K562 (cell line): ENCODE measurements at places on chromosomes 12 and 14.

- DNase-seq = no peak
Observed at GRCh38 chr12:39915249-39915648, 190.6 kb downstream of the SLC2A13 start.

DNA sequence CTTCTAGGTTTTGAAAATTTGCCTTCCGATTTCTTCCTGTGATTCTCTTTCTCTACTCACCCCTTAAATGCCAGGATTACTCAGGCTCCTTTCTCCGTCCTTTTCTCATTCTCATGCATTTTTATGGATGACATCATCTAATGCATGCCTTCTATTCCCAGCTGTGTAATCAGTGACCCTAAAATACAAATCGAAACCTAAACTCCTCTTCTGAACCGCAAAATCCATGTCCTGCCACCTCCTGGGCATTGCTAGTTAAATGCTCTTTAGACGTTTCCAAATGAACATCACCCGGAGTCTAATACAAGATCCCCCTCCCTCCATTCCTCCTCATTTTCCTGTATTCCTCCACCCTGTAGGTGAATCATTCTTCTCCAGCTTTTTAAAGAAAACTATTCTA lies 1703.1 kb upstream of the FLRT2 start:
- DNase-seq = no peak

- no peak for DNase-seq
Observed at GRCh38 chr12:64530566-64530965, 78.6 kb downstream of the TBK1 start.

DNA sequence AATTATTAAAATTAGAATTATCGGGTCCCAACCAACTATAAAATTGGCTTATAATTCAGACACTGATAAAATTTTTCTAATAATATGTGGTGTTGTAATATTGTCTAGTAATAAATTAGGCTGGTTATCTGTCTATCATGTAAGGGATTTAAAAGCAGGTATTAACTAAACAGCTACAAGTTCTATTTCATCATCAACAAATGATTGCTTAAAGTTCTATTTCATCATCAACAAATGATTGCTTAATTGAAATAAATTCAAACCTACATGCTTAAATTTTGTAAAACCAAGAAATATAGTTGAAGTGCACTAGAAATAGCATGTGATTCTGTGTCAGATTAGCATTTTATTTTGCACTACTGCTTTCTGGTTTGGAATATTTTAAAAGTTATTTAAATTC lies 34.1 kb downstream of the SLCO1A2 start:
- no peak for DNase-seq

GRCh38 chr12:50529345-50529744 lies 24.6 kb downstream of the DIP2B start:
- no peak for DNase-seq

DNA sequence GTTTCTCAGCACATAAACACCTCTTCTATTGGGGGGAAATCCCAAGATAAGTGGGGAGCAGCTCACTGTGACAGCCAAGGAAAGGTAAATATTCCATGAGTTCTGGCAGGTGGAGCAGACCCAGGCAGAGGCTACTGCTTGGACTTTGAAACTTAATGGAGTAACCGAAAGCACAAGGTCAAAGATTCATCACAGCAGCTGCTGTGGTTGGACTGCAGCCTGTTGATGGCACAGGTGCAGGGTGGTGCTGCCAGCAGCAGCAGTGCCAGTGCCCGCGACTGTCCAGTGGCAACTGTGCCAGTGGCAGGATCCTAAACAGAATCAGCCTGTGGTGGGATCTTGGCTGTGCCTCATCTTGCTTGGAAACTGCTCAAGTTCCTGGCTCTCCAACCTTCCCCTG lies 81.4 kb upstream of the ARID2 start:
- DNase-seq = no peak

DNA sequence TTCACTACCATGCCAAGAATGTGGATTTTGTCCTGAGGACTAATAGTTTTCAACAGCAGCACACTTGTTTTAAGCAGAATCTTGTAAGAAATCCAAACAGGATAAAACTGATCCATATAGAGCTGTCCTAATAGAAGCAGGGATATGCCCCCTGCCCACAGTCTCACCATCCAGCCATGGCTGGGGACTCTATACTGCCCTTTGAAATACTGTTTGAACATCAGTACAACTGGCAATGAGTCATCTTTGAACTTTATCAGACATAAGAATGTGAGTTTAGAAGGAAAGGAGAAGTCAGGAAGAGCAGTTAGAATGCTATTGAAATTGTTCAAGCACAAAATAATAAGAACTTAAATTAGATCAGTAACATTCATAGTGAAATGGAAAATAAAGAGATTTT lies 3.8 kb upstream of the C12orf42 start:
- DNase-seq = no peak

DNA sequence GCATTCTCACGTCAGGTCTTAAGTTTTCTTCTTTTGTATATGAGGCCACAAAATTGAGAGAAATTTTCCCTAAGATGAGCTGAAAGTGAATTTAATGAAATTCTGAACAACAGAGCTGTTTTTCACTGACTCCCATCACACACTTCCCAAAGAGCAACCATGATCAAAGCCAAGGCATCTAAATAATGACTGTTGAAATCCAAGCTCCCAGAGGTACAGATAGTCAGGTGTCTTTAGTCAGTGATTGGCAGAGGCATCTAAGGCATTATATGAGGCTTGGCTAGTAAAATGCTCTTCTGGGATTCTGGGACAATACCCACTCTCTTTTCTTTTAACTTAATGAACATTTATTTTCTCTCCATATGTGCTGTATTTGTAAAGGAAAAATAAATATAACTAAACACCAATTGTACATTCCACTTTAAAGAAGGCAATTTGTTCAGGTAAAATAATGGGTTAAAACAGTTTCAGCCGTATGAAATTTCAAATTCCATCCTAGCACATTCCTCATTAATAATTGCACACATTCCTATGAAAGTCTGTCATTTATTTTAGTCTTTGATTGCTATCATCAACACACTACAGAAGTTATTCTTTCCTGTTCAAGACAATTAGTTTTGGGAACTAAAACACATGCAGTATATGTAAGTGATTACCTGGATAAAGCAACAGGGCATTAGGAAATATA lies 871 bp upstream of the SSTR1 start:
- DNase-seq = no peak

DNA sequence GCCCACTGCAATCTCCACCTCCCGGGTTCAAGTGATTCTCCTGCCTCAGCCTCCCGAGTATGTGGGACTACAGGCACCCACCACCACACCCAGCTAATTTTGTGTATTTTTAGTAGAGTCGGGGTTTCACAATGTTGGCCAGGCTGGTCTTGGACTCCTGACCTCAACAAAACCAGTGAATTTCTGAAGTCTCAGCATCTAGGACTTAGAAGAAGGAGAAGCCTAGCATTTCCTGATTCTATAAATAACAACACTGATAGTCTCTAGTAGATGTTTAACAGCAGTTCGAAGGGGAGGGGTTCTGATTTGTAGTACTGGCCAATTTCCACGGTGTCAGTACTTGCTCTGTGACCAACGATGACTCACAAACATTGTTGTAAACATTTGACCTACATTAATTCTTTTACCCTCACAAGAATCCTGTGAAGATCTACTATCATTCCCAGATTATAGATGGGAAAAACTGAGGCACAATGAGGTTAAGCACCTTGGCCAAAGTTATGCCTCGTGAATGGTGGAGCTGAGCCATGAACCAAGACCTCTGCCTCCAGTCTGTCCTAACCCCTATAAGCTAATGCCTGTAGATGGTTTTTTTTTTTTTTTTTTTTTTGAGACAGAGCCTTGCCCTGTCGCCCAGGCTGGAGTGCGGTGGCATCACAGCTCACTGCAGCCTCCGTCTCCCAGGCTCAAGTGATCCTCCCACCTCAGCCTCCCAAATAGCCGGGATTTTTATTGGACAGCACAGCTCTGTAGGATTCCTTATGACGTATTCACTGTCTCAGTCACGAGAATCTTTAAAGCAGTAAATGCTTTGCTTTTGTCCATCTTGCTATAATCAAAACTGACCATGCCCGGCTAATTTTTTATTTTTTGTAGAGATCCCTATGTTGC lies 5.2 kb downstream of the P2RX4 start:
- peak; percentile 20 for DNase-seq

DNA sequence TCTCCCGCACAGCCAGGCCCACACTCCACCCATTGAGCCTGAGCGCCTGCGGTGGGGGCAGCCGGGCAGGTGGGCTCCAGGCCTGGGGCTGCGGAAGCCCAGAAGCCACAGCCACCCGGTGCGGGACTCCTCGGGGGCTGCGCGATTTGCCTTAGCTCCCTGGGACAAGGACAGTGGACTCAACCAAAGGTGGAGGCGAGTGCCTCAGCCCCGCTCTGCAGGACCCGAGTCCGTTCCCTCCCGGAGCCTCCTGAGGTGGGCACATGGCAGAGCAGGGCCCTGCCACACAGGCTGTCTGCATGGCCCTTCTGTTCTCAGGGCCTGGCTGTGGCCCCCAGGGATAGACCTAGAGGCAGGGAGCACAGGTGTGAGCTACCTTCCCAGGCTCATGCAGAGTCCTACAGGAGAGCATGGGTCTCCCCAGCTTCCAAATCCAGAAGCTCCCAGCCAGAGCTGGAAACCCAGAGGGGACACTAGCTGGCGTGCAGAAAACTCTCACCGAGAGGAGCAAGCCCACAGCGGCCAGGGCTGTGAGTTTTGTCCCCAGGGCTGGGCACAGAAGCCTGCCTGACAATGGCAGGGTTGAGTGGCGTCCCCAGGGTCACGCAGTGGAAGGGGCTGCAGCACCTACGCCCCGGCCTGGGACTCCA lies 22.2 kb upstream of the LRTM2 start:
- DNase-seq = no peak

DNA sequence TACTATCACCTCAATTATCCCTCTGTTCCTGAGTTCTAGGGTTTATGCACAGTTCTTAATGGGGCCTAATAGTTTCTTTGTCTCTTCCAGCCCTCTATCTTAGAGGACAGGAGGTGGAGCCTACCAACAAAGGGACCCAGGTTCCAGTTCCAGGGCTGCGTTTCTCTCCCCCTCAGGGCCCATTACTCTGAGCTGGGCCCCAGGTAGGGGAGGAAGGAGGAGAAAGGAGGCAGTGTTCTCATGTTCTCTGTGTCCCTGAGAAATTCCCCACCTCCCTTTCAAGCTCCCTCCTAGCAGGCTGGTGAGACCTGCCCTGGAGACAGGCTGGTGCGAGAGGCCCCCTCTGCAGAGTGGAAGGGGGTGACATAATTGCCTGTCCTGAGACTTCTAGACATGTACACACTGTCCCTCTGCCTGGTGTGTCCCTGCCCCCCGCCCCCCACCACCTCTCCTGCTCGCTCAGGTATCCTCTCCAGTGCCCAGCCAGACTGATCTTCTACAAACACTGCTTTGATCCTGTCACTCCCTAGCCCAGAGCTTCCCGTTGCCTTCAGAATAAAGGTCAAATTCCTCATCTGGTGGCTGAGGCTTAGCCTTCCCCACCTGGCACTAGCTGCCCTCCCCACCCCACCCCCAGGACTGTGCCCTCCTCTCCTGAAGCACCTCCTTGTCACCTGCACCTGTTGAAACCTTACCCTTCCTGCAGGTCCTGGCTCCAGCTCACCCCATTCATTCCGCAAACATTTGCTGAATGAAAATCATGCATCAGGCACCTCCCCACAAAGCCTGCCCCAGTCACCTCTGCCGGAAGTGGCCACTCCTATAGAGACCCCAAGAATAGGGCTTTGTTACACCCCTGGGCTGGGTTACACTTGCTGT lies 21.1 kb upstream of the KRT8 start:
- no peak for DNase-seq

DNA sequence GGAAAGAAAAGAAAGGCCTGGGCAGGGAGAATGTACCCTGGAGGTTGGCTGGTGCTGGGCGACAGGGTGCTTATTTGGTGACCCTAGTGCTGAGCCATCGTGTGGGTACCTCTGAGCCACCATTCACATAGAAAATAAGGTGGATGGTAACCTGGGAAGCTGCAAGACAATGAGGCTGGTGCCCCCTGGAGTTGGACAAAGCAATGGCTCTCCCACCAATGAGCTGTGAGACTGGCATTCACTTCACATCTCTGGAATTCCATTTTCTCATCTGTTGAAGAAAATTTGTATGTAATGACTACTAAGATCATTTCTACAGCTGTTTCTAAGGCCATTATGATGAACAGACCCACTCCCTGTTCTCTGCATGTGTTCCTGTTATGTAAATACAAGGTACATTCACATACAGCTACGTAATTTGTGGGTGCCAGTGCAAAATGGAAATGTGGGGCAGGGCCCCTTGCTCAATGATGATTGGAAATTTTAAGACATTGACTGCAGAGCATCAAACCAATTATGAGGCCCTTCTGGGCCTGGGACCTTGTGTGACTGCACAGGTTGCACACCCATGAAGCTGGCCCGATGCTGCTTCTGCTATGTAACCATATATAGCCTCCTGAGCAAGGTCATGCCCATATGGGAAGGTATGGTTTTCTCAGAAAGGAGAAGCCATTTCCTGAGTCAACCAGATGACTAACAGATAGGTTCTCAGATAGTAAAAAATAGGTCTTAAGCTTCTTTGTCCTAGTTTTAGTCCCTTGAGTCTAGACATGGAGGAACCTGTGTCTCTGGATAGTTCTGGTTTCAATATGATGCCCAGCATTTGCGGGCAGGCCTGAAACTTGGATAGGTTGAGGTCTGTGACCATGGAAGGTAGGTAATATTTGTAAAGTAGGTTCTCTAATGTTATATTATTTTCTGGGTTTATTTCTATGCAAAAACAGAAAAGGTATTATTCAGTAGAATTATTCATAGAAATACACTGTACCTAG lies 63.4 kb upstream of the IGF1 start:
- DNase-seq = peak; percentile 12

GRCh38 chr12:46360908-46361666 lies 11.5 kb downstream of the SLC38A2 start:
- no peak for DNase-seq

DNA sequence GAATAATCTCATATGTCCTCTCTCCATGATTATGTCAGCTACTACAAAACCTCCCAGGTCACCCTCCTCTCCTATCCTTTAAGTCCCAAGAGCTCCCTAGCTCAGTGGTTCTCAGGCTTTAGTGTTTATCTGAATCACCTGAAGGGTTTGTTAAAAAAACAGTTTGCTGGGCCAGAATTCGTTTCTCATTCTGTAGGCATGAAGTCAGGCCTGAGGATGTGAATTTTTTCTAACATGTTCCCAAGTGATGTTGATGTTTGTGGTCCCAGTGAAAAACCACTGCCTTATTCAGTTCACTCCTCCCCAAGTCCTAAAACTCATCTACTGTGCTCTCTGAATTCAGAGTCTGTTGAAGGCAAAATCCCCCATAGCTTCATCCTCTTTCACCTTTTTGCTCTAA lies 241.4 kb downstream of the ETNK1 start:
- no peak for DNase-seq

GRCh38 chr12:88816201-88816600 lies 235.9 kb upstream of the KITLG start:
- no peak for DNase-seq

DNA sequence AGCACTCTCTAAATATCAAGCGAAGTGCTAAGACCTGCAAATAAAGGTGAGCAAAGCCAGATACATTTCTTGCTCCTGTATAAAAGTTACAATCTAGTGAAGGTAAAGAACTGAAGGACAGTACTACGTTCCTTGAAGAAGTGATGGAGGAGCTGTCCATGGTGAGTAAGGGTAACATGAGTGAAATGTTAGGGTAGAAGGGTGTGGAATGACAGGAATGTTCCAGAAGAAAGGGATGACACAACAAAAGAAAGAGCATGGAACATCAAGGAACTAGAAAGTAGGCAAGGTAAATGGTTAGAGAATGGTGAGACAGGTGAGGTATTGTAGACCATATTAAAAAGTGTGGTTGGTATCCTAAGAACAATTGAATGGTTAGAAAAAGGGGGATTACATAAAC lies 272.4 kb downstream of the ACSS3 start:
- DNase-seq = no peak
